ENCODE measurements at places on chromosomes 12 and 14.
A peak's percentile ranks its signal among the peaks of the same experiment; 100 is the strongest.

DNA sequence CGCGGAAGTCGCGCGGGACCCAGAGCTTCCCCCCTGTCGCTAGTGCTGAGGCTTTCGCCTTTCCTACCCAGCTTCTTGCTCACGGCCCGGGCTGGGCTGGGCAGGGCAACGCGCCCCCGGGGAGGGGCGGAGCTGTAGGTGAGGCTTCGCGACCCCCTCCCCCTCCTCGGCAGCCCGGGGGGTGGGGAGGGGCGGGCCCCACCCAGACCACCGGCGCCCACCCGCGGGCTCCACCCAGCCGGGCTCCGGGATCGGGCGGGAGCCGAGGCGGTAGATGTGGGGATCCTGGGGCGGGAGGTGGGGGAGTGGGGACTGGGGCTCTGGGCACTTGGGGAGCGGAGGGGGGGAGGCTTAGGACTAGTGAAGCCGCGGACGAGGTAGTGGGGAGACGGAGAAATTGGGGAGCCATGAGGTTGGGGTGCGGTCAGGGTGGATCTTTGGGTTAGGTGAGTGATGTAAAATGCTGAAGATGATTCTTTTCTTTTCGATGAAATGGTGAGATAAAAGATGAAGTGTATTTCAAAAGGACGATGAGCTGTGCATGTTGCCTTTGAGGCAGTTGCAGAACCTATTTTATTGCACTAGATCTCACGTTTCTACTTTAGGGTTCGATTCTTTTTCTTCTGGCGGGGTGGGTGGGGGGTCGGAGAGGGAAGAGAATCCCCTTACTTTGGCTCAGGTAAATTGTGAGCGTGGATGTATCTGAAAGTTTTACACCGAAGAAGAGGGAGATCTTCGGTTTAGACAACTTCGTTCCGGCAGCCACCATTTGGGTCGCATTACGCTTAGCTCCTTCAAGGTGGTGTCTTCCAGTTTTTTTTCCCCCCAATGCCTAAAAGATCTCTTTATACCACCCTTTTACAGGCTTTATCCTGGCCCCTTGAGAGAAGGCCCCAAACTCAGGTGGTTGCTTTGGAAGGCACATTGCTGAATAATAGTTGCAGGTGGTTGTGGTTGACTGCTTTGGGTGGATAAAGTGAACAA lies 619 bp downstream of the ERC1 start:
- DNase-seq, result no peak

DNA sequence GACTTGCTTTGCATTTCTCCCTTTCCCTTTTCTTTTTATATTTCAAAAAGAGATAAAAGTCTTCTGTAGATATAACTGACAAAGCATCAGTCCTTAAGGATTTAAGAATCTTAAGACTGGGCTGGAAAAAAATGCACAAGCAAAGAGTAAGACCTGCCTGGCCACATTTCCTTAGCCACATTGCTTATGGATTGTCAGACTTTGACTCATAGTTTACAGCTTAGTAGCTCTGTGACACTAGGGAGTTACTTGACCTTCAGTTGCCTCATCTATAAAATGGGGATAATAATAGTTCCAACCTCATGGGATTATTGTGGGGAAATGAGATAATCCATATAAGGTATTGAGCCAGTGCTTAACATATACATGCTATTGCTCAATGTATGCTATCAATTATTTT lies 66.4 kb upstream of the STK38L start:
- DNase-seq, result no peak

DNA sequence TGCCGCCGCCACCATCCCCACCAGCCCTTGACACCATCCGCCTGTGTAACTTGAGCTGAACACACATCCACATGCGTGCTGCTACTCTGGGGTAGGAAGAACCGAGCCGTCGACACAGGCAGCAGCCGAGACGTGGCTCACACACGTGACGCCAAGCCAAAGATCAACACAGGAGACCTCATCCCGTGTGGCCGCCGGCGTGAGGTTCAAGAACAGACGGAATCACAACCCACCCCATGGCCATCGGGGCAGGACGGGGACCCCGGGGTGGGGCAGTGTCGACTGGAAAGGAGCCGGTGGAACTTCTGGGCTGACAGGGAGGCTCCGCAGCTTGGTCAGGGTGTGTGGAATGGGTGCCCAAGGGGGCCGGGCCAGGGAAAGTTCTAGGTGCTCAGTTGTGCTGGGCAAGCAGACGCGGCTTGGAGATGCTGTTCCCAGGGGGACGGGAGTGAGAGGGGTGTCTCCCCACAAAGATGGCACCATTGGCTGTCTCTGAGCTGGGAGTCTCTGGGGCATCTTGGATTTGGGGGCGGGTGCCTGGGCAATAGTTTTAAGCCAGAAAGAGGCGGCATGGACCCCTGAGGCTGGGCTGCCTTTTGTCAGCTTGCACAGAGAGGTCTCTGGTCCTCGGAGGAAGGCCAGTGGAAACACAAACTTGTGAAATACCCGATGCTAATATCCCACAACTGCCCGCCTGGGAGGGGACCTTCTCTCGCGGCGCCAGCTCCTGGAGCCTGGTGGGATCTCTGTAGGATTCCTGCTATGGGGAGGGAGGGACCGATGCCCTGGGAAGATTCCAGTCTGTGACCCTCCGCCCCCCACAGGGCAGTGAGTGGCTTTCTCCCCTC lies 41.8 kb downstream of the GALNT9 start:
- DNase-seq, result no peak

GRCh38 chr12:20383612-20384011 lies 15.3 kb downstream of the PDE3A start:
- no peak for DNase-seq

DNA sequence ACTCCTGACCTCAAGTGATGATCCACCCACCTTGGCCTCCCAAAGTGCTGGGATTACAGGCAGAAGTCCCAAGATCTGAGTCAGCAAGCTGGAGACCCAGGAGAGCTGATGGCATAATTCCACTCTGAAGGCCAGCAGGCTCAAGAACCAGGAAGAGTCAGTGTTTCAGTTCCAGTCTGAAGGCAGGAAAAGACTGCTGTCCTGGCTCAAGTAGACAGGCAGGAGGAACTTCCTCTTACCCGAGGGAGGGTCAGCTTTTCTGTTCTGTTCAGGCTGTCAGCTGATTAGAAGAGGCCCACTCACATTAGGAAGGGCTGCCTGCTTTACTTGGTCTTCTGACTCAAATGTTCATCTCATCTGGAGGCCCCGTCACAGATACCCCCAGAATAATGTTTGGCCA lies 206.0 kb upstream of the MYL2 start:
- no peak for DNase-seq

DNA sequence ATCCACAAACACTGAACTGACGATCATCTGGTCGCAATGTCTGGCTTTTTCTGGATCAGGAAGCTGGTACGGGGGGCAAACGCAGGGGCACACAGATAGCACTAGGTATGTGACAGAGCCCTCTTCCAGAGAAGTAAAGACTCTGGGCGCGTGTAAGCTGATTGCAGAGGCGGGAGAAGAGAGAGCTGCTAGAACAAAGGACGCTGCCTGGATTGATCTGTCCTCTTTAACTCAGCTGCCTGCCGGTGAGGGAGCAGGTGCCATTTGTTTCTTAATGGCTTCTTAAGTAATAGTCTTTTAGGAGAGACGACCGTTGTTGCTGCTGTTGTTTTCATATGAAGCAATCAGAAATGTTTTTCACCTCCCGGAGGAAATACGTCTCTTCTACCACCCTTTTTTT lies 77.3 kb downstream of the GLT1D1 start:
- no peak for DNase-seq

- no peak for DNase-seq
Measured at GRCh38 chr14:47261350-47261749, 414.1 kb downstream of the MDGA2 start.

- DNase-seq, result peak; percentile 52
Measured at GRCh38 chr12:72017054-72017651, 78.5 kb downstream of the TPH2 start.

DNA sequence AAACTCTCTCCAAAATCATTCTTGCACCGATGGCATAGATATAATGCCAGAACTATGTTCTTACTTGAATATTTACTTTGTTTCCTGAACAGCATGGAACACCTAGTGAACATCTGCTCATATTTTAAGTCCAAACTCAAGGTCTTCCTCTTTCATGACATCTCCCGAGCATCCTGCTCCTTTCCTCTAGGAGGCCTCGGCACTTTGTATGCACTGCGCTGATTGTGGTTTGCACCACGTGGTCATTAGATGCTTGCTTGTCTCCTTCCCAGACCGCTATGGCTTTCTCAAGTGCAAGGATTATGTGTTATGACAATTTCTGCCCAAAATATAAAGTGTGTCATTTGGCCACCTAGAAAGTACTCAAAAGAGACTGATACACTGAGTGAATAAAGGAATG lies 912.0 kb downstream of the GALC start:
- no peak for DNase-seq

DNA sequence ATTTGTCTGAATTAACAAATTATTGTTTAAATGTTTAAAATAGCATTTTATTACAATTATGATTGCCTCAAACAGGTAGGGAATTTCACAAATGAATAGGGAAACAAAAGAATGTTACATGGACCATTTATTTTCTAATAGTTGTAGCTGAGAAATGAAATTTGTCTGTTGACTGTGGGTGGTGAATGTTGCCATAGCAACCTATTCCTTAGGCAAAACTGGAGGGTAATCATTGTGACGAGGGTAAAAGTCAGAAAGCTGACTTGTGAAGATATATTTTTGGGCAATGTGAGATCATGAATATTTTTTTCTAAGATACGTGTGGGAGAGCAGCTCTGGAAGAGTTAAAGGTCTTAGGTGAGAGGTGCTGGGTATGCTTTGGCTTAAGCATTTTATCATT lies 24.2 kb upstream of the CLEC14A start:
- DNase-seq, result no peak

GRCh38 chr12:93055221-93055620 lies 126.1 kb upstream of the EEA1 start:
- no peak for DNase-seq

DNA sequence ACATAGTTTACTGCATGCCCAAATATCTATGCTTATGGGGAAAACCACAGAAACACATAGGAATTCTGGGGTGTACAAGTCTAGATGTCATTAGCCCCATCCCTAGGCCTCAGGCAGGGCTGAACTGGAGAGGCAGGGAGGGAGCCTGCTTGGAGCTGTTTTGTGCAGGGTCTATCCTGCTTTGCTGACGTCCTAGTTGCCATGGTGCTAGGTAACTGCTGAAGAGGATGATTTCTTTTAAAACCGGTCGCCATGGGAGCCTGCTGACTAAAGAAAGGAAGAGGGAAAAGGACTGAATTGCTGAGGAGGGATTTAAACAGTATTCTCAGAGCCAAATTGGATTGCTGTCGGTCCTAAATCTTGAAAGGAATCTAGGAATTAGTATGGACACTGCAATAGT lies 10.7 kb downstream of the GPR19 start:
- DNase-seq, result no peak

GRCh38 chr12:118034429-118035189 lies 18.1 kb downstream of the RFC5 start:
- DNase-seq, result no peak

GRCh38 chr12:76399040-76399439 lies 50.8 kb upstream of the BBS10 start:
- no peak for DNase-seq

- DNase-seq, result no peak
Measured at GRCh38 chr14:53011053-53011462, 60.2 kb upstream of the FERMT2 start.

DNA sequence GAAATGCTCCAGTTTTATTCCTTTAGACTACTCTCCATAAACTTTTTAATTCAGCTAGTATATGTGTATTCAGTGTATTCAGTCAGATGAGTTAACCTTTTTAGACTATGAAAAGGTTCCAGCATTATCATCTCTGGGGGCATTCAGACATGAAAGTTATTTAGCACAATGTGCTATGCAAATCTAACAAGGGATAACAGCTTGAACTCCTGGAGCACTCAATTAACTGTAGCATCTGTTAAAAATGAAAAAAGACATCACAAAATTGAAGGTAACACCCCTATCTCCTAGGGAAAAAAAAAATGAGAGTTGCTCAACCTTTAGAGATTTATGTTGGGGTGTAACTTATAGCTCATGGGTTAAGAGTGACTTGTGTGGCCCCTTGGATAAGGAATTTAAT lies 211.5 kb downstream of the PHLDA1 start:
- no peak for DNase-seq

- DNase-seq, result no peak
Measured at GRCh38 chr12:41289501-41289900, 101.4 kb downstream of the PDZRN4 start.

GRCh38 chr12:69570545-69571399 lies 14.5 kb upstream of the CCT2 start:
- peak; percentile 41 for DNase-seq

DNA sequence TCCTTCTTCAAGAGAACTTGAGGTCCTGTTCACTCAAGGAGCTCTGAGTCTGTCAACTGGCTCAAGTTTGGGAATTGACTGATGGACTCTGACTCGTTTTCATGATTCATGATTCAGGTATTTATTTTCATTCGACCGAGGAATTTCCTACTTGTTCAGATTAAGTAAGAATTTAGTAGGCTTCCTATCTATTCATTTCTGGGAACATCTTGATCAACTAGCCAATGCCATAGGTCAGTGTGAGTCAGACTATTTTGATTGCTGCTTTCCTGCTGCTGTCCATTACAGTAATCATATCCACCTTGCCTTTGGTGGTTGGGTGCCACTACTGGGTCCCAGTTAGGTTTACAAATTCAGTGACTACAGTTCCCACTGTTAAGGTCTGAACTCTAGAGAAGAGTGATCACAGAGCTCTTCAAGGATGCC lies 6.1 kb downstream of the FAM186A start:
- DNase-seq, result no peak

- no peak for DNase-seq
Measured at GRCh38 chr12:82838131-82838551, 151.4 kb downstream of the TMTC2 start.

GRCh38 chr12:46657453-46658411 lies 168.1 kb downstream of the SLC38A4 start:
- no peak for DNase-seq

DNA sequence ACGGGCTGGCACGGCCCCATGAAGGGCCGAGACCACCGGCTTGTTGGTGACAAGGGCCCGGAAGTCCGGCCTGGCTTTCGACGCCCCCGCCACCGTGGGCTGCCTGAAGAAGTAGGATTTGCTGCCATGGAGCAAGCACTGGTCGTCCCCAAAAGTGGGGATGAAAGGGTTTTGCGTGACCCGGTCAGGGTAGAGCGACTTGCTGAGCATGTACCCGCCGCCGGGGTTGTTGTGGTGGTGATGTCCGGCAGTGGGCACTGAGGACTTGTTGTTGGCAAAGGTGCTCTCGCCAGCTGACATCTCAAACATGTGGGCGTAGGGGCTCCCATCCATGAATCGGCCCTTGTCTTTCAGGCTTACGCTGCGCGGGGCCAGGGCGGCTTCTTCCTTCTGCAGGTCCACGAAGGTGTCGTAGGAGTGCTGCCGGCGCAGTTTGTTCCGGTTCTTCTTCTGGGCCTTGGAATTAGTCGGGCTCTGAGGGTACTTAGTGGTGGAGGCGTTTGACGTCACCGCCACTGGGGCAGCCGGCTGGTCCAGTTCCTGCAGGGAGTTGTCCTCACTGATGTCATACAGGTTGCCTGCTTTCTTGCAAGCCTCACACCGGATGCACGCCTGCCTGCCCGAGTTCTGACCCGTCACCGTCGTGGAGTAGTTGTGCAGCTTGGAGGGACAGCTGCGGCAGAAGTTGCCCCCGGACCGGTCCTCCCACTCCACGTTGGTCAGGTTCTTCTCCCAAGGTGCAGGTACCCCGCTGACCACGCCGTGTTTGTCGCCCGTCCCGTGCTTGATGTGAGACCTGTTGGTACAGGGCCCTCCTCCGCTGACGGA lies 366.6 kb downstream of the EMP1 start:
- no peak for DNase-seq

GRCh38 chr12:92324849-92325500 lies 179.3 kb upstream of the BTG1 start:
- no peak for DNase-seq

- peak; percentile 84 for DNase-seq
Measured at GRCh38 chr12:48795550-48796455, 6.9 kb upstream of the ADCY6 start.

All from GM13977 (cell line).